Activated naive CD4-positive, alpha-beta T cell (primary cell): ENCODE measurements at places on chromosomes 2 and 18.

DNA sequence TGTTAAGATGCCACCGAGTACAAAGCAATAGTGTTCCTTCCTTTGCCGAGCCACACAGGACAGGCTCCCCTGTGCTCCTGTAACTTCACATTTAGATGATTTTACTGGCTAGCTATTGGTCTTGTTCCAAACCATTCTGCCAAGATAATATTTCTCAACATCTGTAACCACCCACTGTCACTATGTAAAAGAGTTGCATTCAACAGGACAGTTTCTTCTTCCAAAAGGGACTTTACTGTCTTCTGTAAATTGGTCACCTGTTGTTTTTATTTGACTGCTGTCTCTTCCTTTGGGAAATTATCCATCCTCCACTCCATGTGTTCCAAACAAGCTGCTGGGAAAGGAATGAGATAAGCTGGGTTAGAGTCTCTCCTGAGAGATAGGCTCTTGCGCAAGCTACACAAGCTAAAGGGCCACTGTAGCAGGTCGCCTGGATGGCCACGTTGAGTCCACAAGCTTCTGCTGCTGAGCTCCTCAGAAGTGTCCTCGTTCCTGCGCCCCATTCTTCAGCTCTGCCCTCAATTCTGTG lies 14.4 kb upstream of the BZW1 start:
- DNase-seq: no peak

DNA sequence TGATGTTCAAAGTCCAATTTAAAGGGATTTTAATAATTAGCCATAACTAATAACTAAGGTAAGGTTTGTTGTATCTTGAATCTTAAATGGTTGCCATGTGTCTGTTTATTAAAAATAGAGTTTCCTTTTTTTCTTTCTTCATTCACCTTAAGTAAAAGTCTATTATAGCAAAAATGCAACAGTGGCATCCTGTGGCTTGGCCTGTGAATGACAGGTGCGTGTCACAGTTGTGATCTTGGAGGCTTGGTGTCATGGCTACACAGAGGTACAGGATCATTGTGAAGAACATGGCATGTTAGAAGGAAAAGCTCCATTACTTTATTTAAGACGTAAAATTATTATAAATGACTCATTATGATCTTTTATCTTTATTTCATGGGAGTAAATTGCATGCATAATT lies 246.1 kb downstream of the BCL2 start:
- DNase-seq: no peak

GRCh38 chr2:166758956-166759355 lies 129.3 kb upstream of the XIRP2 start:
- no peak for DNase-seq

- no peak for DNase-seq
Observed at GRCh38 chr2:33588232-33588631, 10.9 kb downstream of the FAM98A start.

- no peak for DNase-seq
Observed at GRCh38 chr2:70898363-70899240, 37.1 kb upstream of the ATP6V1B1 start.

- no peak for DNase-seq
Observed at GRCh38 chr18:12839526-12840196, 44.4 kb downstream of the PTPN2 start.

DNA sequence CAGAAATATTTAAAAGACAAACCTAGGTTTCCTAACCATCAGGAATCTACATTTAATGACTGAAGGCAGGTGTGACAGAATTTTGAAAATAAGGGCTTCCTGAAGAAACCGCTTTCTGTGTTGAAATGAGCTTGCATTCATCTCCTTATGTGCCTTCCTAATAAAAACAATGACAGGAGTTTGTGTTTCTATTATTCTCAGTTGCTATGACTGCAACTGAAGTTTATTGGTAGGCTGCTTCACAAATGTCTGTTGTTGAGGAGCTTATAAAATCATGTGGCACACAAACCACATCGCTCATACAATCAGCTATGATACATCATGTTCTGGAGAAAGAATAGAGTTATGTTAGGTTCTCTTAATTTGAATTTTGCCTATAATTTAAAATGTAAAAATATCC lies 362.7 kb upstream of the SLC8A1 start:
- DNase-seq: no peak

GRCh38 chr2:3547915-3548314 lies 10.2 kb downstream of the RNASEH1 start:
- DNase-seq: no peak

DNA sequence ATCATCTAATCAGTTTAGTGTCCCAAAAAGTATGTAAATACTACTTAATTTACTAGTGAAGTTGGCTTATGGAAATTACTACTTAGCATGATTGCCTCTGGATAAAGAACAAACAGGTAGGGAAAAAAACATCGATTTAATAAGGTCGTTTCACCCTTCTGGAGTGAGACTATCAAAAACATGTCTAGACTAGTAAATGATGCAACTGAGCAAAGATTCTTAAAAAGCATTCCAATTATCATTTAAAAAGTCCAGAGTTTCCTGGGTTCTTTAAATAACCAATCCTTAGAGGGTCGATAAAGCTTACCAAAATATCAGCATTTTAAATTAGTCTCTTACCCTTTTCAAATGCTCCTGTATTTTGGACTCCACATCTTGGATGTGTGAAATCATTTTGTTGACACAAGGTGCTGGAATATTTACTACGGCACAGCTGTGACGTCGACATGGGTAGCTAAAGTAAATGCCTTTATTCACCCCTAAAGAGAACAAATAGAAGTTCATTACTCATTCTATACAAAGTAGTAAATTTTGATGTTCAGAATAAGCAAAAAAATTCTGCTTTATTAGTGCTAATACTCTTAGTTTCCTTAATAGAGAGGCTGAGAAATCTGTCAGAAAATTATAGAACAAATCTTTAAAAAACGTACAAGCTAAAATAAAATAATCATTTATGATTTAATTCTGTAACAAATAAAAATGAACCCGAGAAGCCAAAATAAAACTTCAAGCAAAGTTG lies 70.6 kb downstream of the CCDC178 start:
- DNase-seq: no peak

- DNase-seq: no peak
Observed at GRCh38 chr18:3706279-3707097, 256.5 kb downstream of the TGIF1 start.

- DNase-seq: no peak
Observed at GRCh38 chr2:15797939-15798281, 142.4 kb upstream of the MYCN start.

DNA sequence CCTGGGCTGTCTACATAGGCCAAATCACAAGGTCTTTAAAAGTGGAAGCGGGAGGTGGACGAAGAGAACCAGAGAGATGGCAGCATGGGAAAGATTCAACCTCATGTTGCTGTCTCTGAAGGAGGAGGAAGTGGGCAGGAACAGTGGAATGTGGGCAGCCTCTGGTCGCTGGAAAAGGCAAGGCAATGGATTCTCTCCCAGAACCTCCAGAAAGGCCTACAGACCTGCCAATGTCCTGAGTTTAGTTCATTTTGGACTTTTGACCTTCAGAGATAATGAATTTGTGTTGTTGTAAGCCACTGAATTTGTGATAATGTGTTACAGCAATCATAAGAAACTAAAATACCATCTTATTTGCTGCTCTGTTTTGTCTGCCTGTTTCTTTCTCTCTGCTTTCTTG lies 122.5 kb downstream of the RNF152 start:
- DNase-seq: no peak

GRCh38 chr2:165969227-165969626 lies 15.7 kb upstream of the TTC21B start:
- DNase-seq: no peak

- DNase-seq: no peak
Observed at GRCh38 chr2:232574674-232575403, 24.4 kb downstream of the EIF4E2 start.

DNA sequence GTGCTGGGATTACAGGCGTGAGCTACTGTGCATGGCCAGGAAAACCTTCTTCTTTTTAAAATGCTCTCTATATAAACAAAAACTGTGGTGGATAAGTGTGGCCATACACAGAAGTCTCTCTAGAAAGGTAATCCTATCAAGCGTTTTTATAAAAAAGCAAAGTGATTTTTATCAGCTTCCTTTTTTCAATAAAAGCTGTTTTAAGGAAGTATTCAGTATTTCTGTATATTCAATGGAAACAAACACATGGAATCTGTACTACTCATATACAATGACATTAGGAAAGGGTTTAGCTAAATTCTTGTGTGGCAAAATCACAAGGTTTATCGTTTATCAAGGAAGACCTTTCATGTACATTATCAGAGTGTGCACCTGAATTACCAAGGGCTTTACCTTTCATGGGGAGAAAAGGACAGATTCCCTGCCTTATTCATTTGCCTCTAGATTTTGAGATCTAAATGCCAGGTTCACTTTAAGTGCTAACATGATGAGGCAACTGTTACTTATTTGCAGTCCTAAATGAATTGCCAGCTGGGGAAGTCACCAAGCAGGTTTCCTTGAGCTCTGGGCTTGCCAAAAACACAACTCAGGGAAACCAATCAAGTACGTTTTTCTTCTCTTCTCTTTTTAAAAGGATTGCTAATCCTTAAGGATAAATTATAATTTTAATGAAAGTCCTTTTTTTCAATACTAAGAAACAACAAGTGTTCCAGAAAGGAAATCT lies 70.8 kb downstream of the RTN4 start:
- DNase-seq: no peak

DNA sequence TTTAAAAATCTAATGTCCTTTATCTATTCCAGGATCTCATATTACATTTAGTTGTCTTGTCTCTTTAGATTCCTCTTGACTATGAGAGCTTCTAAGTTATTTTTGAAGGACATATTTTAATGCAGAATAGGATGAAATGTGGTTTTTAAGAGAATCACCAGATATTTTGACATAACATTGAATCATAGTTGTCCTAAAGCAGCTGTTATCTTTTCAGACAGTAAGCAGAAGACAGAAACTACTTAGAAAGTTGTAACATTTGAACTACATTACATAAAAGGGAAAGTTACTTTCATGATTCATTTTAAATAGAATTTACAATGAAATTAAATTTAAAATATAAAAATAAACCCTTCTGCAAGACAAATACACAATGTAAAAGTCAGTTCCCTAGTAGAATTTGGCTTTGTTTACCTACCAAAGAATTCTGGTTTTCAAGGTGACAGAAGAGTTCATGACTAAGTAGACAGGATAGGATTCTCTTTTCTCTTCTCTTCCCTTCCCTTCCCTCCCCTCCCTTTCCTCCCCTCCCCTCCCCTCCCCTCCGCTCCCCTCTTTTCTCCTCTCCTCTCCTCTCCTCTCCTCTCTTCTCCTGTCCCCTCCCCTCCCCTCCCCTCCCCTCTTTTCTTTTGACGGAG lies 186.0 kb downstream of the DIS3L2 start:
- DNase-seq: no peak

DNA sequence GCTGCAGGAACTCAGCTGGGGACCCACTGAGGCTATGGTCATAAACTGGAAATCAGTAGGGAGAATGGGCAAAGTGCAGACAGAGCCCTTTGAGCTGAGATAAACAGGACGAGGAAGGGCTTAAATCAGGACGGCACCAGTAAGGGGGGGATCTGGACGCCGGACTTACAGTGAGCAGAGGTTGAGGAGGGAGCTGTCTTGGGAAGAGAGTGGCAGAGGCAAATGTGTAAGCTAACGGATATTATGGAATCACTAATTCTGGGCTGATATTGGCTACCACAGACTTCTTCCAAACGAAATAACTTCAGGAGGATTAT lies 539 bp downstream of the CYP27A1 start:
- no peak for DNase-seq

GRCh38 chr2:187138265-187138664 lies 289.3 kb upstream of the ZSWIM2 start:
- no peak for DNase-seq

GRCh38 chr18:63378919-63379638 lies 12.1 kb upstream of the KDSR start:
- DNase-seq: no peak

DNA sequence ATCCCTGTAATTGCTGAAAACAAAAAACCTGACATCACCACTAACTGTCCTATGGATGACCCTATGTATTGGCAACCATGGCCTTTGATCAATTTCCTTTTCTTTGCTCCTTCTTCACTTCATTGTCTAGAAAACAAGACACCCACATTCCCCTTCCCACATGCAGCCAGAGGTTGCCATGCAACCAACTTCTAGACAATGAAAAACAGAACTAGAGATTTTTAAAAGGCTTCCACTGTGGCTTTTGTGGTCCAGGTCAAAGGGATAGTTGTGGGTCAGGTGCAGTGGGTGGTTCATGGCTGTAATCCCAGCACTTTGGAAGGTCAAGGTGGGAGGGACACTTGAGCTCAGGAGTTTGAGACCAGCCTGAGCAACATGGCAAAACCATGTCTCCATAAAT lies 139.3 kb upstream of the DOK6 start:
- DNase-seq: no peak

- DNase-seq: no peak
Observed at GRCh38 chr2:100242891-100243619, 79.2 kb downstream of the LONRF2 start.

- no peak for DNase-seq
Observed at GRCh38 chr18:495017-495416, 5.5 kb downstream of the COLEC12 start.

- DNase-seq: no peak
Observed at GRCh38 chr18:52553441-52553840, 213.4 kb downstream of the DCC start.

DNA sequence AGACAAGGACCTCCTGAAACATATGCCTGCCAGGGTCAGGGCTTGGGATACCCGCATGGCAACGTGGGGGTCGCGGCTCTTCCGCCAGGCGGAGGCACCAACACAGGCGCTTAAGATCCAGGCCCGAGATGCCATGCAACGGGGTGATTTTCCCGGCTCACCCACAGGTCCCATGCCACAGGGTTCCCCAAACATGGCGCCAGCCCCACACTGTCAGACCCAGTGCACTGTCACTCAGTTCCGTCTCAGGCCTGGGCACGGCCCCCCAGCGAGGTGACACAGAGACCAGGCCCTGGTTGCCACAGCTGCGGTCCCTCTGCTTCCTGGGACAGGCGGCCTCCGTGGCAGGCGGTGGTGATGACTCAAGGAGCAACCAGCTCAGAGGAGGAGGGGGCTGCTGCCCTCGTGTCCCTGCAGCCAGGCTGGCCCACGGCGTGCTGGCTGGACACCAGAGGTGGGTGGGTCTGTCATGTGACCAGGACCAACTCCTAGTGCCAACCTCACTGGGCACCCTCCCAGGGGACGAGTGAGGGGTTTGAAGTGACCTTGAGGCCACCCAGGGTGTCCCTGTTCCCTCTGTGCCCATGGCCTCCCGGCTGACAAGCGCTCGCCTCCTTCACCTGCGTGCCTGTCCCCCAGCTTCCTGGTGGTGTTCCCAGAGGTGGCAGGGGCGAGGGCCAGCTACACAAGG lies 4.9 kb downstream of the PDCD1 start:
- DNase-seq: no peak
